ENCODE measurements at places on chromosomes 4 and X.
A peak's percentile ranks its signal among the peaks of the same experiment; 100 is the strongest.

- DNase-seq = no peak
These were observed 46.7 kb upstream of the IL2 start for GRCh38 chr4:122503214-122503613.

- DNase-seq = peak; percentile 41
These were observed 2.5 kb downstream of the CXorf38 start for GRCh38 chrX:40644821-40645358.

DNA sequence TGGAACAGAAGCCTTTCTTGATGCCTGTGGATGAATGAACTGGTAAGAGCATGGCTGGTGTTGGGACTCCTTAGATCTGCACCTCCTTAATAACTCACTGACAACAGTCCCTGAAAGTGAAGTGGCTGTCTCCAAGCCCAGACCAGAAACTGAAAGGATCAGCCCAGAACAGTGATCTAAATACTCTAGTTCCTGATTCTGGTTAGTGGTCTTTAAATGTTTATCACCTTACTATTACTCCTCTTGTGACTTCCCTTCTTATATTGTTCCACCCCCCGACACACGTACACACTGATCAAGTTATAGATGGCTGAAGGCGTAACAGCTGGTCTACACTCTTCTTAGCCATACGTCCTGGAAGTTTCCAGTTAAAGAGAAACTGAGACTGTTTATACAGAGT lies 33.8 kb upstream of the ARMCX2 start:
- DNase-seq = no peak

DNA sequence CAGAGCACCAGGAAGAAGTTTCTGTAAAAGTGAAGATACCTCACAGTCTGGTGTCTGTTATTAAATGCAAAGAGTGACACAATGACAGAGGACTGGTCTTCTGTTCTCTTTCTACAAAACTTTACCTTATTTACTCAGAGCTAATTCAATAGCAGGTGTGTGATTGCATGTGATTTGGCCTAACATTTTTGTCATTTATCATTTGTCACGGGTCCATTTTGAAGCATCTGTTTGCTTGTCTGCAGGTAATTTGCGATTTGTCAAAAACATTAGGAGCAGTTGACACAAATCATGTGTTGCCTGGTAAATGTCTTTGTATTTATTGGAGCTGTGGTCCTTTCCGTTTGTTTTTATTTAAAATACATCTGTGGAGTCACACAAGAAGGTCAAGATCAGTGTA lies 1232.4 kb downstream of the STIM2 start:
- DNase-seq = no peak

DNA sequence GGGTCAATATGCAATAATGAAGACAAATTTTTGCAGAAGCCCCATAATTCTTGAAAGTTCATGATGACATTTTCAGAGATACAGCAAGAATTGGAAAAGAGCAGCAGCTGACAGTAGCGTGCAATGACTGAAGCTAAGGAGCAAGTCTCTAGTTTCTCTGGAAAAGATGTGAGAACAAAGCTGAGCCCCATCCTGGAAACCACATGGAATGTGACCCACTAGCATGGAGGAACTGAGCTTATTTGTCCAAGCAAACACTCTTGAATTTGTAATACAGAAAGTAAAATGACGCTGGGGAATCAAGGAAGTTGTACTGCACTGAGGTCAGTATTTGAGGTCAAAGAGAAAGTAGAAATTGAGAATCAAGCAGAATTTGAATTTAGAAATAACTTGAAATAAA lies 1447.2 kb downstream of the FSTL5 start:
- DNase-seq = no peak

- DNase-seq = peak; percentile 62
These were observed 382.7 kb downstream of the UNC5C start for GRCh38 chr4:95165926-95166524.

DNA sequence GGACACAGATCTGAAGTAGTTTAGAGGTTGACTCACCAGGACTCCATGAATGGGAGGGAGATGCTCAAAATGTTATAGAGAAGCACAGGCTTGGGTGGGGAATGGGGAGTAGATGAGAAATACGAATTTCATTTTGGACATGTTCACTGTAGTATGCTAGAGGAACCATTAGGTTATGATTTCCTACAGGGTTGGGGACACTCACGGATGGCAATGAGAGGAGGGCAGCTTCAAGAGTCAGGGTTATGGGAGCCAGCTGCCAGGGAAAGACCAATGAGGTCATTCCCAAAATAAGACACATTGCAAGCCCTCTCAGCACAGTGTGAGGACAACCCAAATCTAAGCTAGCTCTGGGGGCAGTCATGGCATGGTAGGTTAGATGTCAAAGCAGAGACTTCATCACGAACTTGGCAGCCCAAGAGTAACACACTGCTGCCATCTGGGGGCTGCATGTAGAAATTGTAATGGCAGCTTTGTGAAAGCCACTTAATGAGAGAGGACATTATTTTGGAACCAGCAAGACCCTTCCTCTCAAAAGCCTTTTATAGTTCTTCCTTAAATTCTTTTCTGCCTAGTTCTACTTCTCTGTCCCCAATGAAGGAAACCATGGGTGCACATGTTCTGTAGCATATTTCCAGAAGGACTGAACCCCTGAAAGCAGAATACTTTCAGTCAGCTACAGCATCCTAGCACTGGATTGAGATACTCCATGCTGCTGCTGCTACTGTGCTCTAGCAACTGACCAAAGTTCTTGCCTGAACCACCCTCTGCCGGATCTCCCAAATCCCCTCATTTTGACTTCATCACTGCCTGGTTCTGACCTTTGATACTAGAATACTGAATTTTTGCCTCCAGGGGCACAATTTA lies 16.2 kb upstream of the ZCCHC12 start:
- DNase-seq = peak; percentile 17

- no peak for DNase-seq
These were observed 53.0 kb upstream of the SHISA3 start for GRCh38 chr4:42344309-42344708.

GRCh38 chrX:123186801-123187200 lies 2.7 kb downstream of the GRIA3 start:
- no peak for DNase-seq

DNA sequence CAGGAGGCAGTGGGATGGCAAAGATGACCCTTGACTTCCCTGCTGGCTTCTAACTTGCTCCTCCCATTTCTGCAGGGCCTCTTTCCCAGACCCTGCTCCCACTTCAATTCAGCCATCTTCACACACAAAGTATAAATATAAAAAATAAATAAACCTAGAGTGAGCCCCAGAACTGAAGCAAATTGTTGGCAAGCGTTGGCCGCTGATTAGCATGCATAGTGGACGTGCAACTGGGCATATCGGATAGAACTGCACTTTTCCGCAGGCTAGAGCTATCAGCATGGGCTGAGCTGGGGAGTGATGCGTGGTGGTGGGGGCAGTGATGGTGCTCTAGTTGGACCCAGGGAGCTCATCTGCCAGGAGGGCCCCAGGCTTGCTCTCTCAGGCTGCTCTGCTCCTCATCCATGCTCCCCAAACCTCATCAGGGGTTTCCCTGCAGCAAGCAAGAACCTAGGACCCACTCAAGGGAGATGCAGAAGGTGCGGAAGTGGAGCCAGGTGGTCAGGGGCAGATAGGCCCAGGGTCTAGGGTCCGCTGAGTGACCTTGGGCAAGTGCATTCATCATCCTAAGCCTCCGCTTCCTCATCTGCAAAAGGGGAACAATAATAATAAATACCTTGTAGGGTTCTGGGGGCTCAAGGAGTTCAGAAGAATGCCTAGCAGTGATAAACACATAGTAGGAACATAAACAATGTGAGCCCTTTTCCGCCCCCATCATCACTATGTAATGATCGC lies 146.8 kb upstream of the PJA1 start:
- no peak for DNase-seq

DNA sequence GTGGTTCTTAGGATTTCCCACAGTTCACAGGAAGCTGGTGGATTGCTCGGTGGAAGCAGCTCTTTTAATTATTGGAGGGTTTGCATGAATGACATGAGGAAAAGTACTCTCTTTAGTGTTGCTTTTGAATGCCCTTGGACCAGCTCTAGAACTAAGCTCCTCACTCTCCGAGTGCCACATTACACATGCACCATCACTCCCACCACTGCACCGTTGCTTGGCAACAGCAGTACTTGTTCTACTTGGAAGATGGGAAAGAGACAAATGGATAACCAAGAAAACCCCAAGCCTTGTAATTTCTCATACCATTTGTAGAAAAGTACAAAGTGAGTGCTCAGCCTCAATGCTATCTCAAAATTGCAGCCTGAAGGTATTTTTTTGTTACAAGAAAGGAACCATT lies 620.2 kb upstream of the BOD1L1 start:
- DNase-seq = no peak

- no peak for DNase-seq
These were observed 202.1 kb downstream of the ARHGAP24 start for GRCh38 chr4:85676850-85677590.

GRCh38 chr4:140049024-140049848 lies 104.7 kb downstream of the MAML3 start:
- peak; percentile 41 for DNase-seq

DNA sequence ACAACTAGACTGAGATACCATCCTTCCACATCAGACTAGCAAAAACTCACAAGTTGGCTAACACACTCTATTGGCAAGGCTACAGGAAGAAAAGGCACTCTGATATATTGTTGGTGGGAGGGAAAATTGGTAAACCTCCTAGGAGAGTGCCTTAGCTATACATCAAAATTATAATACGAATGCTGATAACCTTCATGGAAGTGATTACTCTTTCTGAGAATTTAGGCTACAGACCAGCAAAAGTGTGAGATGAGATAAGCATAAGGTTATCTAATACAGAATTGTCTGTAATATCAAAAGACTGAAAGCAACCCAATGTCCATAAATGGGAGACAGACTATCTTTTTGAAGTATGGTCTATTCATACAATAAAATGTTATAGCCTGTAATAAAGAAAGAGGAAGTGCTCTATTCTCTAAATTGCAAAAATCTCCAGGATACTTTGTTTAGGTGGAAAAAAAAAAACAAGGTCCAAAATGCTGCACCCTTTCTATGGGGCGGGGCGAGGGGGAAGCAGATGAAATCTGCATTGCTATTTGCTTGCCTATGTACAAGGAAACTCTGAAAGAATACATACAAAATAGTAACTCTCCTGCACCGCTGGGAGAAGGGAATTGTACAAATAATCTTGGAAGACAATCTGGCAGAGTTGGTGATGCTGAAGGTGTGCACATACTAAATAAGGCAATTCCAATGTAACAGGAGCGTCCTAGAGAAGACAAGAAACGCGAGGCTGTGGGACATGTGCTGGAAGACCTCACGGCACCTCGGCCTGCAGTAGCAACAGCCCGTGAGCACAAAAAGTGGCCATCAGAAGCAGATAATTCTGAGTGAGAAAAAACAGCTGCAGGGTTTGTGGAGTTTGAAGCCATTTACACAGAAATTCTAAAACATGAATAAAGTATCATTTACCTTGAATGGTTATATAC lies 109.7 kb downstream of the AFAP1 start:
- DNase-seq = no peak

DNA sequence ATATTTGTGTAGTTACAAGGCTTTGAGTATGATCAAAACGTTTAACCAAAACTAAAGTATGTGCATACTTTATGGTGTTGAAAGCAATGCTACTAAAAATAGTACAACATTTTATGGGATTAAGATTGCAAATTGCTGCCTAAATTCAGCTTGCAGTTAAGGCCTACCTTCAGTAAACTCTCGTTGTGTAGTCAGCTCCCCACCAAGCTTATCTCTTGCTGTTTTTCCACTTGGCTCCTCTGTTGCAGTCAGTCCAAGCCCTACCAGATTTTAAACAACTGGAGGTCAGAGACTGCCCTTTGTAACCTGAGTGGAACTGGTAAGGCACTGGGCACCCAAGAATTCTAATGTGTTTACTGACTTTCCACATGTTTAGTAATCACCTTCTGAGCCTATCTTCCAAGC lies 25.7 kb downstream of the AFF1 start:
- peak; percentile 38 for DNase-seq

DNA sequence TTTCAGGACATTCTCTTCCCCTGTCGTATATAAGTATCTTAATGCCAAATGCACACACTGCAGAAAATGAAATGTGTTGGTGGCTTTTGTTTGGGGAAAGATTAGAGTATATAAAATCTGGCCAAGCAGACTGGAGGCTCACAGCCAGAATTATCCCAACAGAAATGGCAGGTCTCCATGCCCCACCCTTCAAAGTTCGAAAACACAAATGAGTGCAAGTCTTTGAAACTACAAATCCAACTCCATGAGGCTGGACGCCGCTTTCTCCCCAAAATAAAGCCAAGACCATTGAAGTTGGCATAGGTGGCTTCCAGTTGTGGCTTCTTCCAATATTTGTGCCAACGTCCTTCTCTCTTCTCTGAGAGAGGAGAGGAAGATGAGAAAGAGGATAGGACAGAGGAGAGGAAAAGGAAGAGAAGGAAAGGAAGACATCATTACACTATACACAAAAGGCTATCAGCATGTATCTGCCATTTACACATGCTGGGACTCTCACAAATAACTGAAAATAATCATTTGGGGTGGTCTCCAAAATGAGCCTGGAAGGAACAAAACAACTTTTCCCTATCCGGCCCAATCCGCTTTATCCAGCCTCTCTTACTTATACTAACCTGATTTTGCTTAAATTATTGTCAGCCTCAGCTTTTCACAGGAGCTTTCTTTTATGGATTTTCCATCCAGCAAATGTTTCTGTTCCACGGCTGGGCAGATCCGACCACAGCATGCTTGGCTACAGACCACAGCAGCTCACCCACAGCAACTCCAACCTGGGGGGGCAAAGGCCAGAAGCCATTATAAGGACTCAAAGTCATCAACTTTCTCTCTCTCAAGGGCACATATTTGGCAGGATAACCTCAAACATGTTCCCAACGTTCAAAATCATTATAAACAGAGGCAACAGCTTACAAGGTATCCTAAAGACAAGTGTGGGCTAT lies 71.7 kb downstream of the APBB2 start:
- DNase-seq = no peak

DNA sequence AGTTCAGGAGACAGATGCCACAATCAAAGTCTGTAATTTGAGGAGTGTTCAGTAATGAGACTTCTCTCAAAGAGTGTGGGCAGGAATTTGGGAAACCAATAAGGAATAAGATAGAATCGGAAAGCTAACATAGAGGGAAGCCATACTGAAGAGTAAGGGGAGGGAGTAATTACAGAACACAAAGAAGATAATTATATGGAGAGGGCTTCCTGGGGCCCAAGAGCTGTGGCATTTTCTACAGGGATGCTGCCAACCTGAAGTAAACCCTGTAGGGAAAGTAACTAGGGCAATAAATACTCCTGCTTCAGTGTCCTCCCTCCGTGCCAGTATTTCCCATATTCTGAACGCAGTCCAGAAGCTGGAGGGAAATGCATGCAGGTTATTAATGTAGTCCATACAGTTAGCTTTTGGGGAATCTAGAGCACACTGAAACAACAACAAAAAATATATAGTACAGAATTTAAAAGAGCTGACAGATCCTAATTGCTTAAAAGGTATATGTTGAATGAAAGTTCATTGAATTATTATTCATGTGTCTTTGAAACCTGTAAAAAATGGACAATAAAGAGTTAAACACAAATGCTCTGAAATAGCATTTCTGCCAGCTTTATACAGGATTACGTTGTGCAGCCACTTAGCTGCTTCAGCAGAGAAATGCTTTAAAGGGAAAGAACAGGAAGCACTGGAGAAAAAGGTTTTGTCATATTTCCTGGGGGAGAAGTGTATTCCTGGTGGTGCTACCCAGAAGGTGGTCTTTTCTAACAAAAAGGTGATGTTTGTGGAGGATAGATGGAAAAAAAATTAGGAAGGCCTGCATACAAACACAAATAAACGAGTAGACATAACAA lies 48.0 kb downstream of the CXXC4 start:
- DNase-seq = no peak

Measured in HFFc6 (cell line).